Suppressor macrophage (primary cell): ENCODE measurements at places on chromosomes 11 and 22.

DNA sequence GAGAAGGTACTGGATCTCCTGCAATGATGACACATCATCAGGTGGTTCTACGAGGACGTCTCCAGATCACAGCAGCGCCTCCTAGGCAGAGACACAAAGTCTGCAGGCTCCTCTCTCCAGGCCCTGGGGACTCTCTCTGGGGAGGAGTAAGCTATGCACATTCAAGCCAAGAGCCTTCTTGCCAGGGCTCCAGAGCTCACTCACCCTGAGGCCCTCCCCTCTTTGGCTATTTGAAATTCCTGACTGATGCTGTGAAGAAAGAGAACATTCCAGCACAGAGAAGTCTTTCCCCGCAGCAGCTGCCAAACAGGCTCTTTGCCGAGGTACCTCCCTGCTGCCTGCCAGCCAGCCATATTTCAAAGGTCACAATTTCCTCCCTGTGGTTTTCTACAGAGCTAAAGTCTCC is 204.9 kb downstream of the CSNK2A3 start:
- no peak for DNase-seq

- DNase-seq: no peak
Measured at GRCh38 chr22:40345271-40345670, 1.0 kb upstream of the ADSL start.

DNA sequence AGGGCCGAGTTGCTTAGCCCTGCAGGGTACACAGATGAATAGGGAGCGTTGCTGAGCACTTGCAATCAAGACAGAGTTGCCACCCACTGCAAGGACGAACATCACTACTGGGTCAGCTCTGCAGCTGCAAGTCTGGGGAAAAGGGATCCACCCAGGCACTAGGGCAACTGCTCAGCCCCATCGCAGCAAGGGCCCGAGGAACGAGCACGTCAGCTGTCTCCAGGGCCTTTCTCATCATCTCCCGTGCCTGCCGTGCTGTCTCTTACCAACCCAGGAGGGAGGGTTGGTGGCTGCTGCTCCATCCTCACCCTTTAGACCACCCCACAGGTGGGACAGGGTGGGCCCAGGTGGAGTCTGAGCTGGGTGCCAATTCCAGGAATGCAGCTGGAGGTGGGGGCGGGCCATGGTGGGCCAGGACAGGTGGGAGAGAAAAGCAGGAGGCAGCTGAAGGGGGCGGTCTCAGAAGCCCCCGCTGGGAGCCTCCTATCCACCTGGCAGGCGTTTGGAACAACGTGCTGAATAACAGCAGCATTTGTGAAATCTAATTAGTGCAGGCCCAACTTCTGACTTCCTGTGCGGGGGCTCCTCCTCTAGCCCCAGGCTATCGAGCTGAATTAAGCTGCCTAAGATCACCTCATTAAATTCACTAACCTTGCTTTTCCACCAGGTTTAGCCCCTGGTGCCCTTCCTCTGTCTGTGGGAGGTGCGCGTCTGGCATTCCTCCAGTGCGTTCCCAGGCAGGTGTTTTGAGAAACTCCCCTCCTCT is 252.5 kb downstream of the ST3GAL4 start:
- no peak for DNase-seq

- DNase-seq: no peak
Measured at GRCh38 chr22:44787832-44788231, 35.5 kb downstream of the ARHGAP8 start.

DNA sequence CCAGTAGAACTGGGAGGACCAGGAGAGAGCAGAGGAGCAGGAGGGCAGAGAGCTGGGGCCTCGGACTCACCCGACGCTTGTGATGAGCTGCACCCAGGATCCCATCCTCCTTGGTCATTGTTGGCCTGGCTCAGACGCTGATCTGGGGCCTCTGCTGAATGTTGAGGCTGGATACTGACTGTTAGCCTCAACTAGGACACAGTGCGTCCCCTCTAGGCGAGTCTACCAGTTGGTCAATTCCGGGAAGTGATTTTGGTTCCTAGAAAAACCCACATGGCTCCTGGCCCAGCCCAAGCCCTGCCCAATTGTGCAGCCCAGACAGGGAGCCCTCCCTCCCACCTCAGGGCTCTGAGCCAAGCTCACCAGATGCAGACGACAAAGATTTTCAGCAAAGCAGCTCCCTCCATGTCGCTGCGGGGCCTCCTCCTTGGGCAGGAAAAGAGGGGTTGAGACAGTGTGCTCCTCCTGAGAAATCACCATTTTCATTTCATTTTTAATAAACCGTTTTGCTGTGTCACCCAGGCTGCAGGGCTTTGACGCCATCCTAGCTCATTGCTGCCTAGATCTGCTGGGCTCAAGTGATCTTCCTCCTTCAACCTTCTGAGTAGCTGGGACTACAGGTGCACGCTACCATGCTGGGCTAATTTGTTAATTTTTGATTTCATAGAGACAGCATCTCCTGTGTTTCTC is at the start of gene APOL4:
APOL4 (minus strand) TSS at position 180 of the 690 bp plus-strand sequence; CDS start at position 105, 75 bp downstream.
- no peak for DNase-seq

DNA sequence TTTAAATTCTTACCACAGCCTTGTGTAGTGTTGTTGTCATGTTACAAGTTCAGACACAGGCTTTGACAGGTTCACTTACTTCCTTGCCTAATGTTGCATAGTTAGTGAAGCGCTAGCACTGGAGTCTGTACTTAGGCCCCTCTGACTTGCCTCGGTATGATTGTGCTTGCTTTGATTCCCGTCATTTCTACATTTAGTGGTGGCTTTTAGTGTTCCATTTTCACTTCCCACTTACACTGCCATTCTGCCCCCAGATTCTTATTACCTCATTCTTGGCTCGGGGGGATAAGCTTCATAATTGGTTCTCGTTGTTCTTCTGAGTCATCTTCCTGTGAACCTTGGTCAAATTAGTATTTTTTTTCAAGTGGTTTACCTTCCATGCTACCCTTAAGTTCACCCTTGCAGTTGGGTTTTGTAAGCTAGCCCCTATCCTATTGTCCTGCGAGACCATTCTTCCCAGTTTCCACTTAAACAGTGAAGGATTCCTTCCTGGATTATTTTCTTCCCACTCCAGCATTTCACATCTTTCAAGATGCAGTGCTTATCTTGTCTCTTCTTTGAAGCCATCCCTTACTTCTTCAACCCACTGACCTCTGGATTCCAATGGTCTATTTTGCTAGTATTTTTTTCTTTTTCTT is 68.7 kb downstream of the DDX10 start:
- peak; percentile 75 for DNase-seq

GRCh38 chr11:122205036-122205435 is 89.0 kb upstream of the BLID start:
- DNase-seq: no peak

- DNase-seq: no peak
Measured at GRCh38 chr11:115193914-115194801, 310.1 kb downstream of the CADM1 start.

DNA sequence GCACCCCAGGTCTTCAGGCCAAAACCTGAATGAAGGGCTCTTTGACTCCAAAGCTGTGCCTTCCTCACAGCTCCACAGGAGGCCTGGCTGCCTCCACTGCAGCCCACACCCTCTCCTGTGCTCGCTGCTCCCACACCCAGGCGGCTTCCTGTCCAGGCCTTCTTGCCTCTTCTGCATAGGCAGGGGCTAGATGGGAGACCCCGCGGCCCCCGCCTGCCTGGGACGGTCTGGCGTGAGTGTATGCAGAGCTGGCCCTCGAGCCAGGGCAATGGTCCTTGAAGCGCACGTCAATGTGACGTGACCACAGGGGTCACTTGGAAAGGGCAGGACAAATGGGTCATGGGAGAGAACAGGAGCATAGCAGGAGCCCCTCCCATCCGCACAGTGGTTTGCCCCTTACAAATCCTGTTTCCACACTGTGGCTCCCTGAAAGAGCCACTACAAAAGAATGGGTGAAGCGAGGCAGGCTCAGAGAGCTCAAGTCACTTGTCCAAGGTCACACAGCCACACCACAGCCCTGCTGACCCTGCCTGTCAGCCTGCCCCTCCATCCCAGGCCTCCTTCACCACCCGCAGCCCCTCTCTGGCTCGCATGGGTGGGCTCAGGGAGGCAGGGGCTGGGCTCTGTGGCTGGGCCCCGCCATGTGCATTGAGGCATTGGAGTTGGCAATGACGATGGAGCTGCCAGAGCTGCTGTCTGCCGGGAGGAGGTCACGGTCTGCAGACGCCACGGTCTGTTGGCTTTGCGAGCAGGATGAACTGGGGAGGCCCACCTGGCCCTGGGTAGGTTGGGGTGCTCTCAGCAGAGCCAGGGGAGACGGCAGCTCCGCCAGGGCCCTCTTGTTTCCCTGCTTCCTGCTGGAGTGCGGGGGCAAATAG is 71.2 kb upstream of the WNT11 start:
- no peak for DNase-seq

DNA sequence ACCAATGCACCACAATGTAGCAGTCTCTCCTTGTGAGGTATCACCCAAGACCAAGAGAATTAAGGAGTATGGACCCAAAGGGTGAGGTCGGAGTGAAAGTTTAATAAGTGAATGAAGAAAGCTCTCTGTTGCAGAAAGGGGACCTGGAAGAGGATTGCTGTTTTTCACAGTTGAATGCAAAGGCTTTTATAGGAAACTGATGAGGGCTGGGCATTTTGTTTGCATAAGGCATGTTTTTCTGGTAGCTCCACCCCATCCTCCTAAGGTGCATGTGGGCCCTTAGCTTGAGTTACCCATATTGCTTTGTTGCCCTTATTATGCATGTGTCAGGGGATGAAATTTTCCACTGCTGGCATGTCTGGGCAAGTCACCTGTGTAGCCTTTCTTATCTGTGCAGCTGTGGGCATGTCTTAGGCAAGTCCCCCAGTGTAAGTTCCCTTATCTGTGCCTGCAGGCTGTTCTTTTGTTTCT is 64.7 kb downstream of the BDNF start:
- no peak for DNase-seq

DNA sequence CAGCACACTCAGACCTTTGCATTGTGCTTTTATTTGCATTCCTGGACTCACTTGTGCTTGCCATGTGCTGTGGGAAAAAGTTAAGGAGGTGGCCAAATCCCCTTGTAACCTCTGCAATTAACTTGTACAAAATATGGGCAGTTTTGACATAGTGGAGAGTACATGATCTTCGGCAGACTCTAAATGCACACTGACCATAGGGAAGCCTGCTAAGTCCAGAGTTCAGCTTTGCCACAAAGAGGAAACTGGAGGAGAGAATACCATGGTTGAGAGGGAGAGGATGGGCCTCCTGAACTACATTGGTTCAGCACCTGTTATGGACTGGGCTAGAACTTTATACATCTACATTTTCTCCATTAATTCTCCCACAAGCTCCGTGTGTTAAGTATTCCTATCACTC is 37.6 kb upstream of the CEP295 start:
- no peak for DNase-seq

GRCh38 chr11:130165601-130166456 is 6.2 kb downstream of the ST14 start:
- DNase-seq: peak; percentile 96

GRCh38 chr11:67576735-67577475 is 6.7 kb upstream of the GSTP1 start:
- peak; percentile 24 for DNase-seq

GRCh38 chr11:77073328-77074001 is 6.7 kb downstream of the CAPN5 start:
- DNase-seq: no peak

- DNase-seq: peak; percentile 45
Measured at GRCh38 chr22:18096823-18097222, 13.8 kb upstream of the TUBA8 start.

GRCh38 chr11:111963931-111964340 is 26.8 kb downstream of the DIXDC1 start:
- DNase-seq: no peak

DNA sequence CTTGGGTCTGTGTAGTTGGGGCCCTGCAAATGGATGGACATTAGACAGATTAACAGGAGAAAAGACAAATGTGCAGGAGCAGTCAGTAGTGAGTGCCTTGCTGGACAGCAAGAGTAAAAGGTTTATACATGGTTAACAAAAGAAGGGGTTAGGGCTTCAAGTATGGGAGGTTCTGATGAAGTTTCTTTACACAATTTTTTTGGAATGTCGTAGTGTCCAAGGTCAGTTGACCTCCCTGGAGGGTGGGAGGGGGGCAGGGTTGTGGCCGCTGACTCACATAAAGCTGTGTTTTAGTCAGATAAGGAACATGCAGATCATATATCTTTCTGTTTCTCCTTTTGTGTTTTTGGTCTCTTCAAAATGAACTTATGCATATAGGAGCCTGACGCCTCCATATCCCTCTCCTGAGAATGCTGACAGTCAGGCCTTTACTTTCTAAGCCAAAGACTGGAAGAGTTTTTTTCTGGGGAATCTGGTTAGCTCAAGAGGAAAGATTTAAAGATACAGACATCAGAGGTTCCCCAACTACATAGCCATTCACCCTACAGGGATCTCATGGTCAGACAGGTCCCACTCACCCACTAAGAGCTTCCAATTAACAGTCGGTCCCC is 134.3 kb downstream of the NECTIN1 start:
- DNase-seq: peak; percentile 82
